Pons (tissue), 1 donor: ENCODE measurements at places on chromosomes 6 and 20.
A peak's percentile ranks its signal among the peaks of the same experiment; 100 is the strongest.

- DNase-seq, result peak; percentile 45
Observed at GRCh38 chr6:170048615-170049256, 242.1 kb downstream of the DLL1 start.

- no peak for DNase-seq
Observed at GRCh38 chr6:56581296-56581925, 61.3 kb downstream of the DST start.

DNA sequence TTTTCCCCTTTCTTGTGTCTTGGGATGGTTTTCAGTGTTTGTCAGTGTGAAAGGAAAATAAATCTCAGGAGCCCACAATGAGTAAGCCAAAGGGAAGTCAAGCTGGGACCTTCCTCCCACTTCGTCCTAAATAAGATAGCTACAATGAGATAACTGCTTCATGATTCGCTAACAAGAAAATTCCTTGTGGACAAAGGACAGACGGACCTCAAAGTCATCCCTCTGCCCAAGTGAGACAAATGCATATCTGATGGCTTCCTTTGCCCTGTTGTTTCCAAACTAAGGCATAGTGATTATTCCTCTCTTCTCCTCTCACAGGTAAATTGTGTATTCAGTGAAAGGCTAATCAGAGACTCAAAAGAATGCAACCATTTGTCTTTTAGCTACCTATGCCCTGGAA lies 26.1 kb upstream of the ADTRP start:
- no peak for DNase-seq

- DNase-seq, result no peak
Observed at GRCh38 chr6:142935553-142936517, 9.1 kb downstream of the HIVEP2 start.

DNA sequence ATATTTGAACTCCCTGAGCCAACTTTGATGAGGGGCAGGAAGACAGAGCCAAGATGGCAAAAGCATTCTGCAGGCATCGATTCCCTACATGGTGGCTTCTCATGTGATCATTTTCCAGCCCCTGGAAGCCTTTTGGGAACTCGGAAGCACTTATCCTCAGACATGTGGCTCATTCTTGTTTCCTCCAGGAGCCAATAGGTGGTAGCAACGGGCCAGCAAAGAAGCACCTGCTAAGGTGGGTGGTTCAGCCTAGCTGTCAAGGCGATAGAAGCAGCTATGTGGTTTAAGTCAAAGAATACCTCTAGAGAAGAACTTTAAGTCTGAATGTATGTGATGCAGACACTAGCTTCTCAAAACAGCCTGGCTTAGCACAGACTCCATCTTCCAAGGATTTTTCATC lies 64.9 kb upstream of the PAX1 start:
- no peak for DNase-seq

- peak; percentile 88 for DNase-seq
Observed at GRCh38 chr6:3324262-3324942, 65.7 kb downstream of the PSMG4 start.

- no peak for DNase-seq
Observed at GRCh38 chr6:33665957-33666356, 44.8 kb downstream of the ITPR3 start.

GRCh38 chr6:154506582-154506981 lies 3.9 kb downstream of the CNKSR3 start:
- no peak for DNase-seq

- no peak for DNase-seq
Observed at GRCh38 chr20:5410470-5410869, 93.7 kb upstream of the PROKR2 start.

DNA sequence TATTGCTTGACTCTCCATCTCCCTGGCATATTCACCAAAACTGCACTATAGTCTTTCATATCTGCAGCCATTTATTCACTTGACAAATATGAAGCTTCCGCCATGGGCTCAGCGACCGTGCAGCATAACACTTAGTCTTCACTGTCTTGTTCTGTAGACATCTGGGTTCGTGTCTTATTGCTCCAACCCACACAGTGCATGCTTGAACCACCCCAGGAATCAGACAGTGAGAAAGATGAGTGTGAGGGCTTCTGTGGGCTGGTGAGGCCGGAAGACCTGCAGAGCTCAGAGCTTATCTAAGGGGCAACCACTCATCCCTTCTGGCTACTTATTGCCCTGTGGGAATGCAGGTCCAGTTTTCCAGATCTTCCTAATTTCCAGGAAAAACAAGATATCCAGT lies 19.9 kb upstream of the FAM50B start:
- DNase-seq, result no peak

GRCh38 chr6:151008425-151008824 lies 142.9 kb downstream of the MTHFD1L start:
- DNase-seq, result no peak

DNA sequence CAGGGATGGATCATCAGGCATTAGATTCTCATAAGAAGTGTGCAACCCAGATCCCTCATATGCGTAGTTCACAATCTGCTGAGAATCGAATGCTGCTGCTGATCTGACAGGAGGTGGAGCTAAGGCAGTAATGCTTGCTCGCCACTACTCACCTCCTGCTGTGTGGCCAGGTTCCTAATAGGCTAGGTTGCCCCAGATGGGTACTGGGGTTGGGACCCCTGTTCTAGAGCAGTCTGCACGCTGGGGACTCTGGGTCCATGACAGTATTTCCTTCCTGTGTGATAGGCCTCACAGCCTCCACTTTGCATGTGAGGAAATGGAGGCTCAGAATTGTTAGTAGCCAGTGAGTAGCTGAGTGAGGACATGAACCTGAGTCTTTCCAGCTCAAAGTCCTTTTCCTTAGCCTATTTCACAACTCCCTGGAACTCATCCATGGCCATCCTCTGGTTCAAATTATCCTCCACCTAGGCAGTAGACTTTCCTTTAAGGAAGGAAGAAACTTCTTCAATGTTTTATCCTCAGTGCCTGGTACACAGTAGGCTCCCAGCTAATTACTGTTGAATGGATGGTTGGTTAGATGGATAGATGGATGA lies 117.2 kb downstream of the SYCP2 start:
- DNase-seq, result no peak

GRCh38 chr20:59802018-59802417 lies 131.4 kb downstream of the SYCP2 start:
- no peak for DNase-seq

DNA sequence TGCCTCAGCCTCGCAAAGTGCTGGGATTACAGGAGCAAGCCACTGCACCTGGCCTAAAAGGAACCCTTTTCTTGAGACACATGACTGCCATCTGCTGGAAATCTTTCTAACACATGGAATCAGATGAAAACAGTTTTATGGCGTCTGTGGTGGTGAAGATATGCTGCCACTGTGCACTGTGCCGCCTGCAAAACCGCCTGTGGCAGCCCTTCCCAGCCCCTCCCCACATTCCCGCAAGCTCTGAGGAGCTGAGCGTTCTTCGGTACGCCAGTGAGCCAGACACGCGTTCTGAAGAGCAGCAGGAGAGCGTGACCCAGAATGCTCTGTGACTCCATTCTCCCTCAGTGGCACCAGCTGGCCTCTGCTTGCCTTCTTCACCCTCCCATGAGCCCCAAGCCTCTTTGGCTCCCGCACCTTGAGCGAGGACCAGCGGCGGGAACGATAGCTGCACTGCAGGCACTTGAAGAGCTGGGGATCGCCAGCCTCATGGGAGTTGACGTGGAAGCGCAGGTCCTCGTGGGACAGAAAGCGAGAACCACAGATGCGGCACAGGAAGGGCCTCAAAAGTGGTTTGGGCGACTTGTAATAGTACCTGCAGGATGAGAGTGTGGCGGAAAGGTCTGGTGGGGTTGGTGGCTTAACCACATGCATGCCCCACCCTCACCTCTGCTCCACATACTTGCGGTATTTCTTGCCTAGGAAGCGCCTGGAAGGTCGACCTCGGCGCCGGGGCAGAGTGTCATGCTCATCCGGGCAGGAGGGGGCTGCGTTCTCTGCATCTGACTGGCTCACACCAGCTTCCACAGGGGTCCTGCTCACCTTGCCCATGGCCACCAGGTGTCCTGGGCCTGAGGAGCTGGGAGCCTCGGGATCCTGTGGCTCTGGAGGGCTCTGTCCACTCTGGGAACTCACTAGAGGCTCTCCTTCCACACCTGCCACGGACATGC lies 8.7 kb downstream of the ZNF335 start:
- DNase-seq, result peak; percentile 31
